ENCODE measurements at places on chromosomes 2 and 18.
A peak's percentile ranks its signal among the peaks of the same experiment; 100 is the strongest.

- no peak for DNase-seq
These were observed 19.5 kb upstream of the TNS1 start for GRCh38 chr2:218022131-218022850.

DNA sequence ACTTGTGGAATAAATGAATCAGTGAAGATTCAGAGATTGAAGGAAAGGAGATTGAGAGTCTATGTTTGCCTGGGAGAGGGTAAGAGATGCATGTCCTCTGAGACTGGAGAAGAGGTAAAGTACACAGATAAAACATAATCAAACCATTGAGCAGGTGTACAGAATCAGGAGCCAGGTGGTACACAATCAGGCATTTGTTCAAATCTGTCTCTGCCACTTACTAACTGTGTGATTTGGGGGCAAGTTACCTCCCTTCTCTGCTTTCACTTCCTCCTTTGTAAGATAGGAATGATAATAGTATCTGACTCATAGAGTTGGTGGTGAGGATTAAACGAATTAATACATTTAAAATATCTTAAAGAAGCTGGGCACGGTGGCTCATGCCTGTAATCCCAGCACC is 94.0 kb downstream of the CDK15 start:
- DNase-seq = no peak

GRCh38 chr2:176106581-176107539 is at the start of gene HOXD11:
TSS of gene HOXD11 (plus strand) at chr2:176107280. CDS start at chr2:176107356, 76 bp downstream.
- DNase-seq = peak; percentile 73

DNA sequence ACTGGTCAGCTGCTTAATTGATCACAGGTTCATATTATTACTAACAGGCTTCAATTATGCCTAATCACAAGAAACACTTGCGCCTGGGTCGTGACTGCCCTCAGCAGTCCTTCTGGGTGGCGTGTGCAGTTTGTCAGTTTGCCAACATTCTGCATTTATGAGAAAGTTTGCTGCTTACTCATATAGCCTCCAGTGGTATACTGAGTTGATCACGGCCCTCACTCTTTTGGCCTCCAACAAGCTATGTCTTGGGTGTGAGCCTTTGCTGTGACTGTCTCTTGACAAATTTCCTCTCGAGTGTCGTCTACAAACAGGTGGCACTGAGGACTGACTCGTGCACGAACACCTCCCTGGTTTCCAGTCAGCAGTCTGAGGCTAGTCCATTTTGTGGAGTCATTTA is 27.3 kb downstream of the DCDC2C start:
- no peak for DNase-seq

DNA sequence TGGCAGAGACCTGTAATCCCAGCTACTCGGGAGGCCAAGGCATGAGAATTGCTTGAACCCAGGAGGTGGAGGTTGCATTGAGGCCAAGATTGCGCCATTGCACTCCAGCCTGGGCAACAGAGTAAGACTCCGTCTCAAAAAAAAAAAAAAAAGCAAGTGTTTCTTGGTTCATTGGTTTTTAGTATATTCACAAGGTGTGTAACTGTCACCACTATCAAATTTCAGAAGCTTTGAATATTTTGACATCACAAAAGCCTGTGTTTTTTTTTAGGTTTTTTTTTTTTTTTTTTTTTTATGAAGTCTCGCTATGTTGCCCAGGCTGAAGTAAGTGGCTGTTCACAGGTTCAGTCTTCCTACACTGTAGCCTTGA is 16.7 kb downstream of the DDX1 start:
- peak; percentile 100 for DNase-seq

- no peak for DNase-seq
These were observed 100.6 kb upstream of the ARL4C start for GRCh38 chr2:234597576-234597861.

DNA sequence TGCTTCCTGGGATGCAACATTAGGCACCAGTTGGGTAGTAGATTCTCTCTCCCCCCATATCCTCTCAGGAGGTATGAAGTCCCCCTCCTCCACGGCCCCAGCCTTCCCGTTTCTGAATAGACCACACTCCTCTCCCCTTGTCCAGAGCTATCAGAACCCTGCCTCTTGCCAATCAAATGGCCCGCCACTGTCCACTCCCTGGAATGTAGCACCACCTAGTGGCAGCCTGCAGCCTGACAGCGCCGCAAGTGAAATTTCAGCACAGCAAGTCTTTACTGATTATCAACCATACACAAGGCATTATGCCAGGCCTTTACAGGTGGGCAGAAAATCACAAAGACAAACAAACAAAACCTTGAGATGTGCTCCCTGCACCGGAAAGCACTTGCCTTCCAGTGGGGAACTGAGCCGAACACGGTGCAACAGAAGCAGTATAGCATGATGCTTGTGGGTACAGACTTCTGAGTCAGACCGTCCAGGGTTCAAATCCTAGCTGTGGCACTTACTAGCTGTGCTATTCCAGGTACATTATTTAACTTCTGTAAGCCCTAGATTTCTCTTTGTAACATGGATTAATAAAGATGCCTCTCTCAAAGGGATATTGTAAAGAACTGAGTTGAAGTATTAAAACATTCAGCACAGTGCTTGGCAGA is 174.0 kb downstream of the SMAD2 start:
- DNase-seq = peak; percentile 7

GRCh38 chr2:33370636-33371265 is 105.7 kb upstream of the RASGRP3 start:
- no peak for DNase-seq

DNA sequence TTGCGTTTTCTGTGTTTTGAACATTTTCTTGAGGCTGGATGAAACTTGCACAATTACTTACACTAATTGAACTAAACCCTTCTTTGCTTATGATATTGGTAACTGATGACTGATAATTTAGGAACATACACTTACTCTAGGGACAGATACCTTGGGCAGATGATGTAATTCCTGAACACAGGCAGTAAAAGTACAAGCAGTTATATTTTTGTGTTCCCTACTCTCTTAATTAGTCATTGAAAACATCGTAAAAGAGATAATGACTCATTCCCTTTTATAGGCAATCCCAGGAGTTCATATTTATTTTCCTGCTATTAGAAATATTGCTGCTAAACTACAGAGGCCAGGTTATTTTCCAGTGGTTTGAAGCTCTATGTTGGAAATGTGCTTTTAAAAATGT is 46.4 kb downstream of the CCDC85A start:
- no peak for DNase-seq

DNA sequence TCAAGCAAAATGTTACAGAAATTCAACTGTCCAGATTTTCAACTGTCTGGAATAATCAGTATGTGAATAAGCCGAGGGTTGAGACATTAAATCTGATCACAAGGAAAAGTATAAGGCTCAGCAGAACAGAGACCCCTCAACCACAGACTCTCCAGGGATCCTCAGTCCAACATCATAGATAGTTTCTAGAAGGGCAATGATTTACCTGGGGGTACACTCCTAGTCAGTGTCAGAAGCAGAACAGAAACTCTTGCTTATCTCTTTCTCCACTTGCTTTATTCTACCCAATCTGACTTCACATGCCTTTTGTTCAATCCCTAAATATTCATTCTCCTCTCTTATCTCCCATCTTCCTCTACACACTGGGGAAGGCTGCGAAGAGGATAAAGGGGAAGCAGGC is 36.4 kb downstream of the ICOS start:
- DNase-seq = no peak

DNA sequence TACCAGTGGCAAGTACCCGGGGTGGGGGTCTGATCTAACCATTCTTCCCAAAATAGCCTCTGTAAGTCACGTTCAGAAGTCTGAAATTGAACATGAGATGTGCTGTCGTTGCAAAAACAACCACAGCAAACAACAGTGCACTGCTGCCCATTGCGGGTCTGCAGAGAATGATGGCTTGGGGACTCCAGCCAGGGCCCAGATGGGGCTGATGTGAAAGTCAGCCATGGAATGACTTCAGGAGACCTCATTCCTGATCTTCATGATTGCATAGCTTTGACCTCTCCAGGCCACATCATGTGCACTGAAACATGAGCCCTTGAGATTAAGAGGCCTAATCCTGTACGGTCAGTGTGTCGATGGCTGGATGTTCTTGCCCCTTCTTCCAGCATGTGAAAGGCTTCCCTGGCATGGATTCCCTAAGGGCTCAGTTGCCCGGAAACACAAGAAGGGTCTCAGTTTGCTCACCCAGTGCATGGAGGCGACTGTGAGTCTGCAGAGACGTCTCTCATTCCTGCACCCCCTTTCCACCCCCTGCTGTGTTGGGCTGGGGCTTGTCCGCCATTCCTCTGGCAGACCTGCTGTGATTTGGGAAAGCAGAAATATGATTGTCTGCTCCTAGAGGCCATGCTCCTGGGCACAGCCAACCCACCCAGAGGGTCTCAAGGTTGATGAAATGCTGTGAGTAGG is 191.6 kb downstream of the SEPTIN10 start:
- DNase-seq = no peak

- no peak for DNase-seq
These were observed 36.9 kb downstream of the KLF7 start for GRCh38 chr2:207128867-207129266.

GRCh38 chr2:106960683-106961161 is 74.8 kb upstream of the ST6GAL2 start:
- DNase-seq = peak; percentile 60

DNA sequence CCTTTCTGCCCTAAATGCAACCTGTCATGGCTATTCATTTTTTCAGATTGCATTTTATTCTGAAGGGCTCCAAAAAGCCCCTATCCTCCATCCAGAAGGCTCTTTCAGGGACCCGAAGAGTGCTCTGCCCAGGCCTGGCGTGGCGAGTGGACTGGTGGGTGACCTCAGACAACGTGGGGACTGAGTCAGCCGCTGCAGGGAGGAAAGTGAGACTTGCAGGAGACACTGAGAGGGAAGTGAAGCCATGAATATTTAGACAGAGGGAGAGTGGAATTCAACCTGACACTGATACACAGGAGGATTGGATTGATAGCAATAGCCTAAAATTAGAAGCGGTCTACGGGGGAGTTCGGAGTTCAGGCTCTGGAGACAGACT is 63.6 kb upstream of the SIX2 start:
- no peak for DNase-seq

DNA sequence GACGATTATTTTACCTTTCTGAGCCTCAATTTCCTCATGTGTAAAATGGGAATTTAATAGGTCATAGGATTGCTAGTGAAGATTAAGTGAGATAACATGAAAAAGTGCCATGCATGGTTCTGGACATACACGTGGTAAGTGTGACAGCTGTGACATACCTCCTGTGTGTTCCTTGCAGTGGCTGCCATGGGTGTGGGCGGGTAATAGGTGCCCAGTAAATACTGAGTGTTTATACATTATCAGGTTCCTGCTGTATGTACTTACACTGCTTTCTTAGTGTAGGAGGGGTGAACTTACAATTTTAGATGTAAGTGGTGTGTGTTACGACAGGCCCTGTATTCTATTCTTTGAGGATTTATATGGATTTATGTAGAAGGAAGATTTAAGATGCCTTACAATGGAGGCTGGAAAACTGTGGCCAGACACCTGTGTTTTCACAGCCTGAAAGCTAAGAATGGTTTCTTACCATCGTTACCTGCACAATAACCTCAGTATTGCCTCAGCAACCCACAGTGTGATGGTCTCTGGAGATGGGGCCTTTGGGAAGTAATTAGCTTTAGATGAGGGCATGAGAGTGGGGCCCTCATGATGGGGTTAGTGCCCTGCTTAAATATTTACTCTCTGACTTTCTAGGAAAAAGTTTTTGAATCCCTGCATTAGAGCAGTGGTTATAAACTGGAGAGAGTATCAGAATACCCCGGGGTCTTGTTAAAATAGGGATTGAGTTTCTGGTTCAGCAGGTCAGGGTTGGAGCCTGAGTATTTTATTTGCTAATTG is 78.1 kb downstream of the ASAP2 start:
- DNase-seq = no peak

GRCh38 chr2:223747392-223748042 is 89.9 kb downstream of the AP1S3 start:
- DNase-seq = no peak

- DNase-seq = no peak
These were observed 114.6 kb downstream of the IKZF2 start for GRCh38 chr2:213036836-213037235.

DNA sequence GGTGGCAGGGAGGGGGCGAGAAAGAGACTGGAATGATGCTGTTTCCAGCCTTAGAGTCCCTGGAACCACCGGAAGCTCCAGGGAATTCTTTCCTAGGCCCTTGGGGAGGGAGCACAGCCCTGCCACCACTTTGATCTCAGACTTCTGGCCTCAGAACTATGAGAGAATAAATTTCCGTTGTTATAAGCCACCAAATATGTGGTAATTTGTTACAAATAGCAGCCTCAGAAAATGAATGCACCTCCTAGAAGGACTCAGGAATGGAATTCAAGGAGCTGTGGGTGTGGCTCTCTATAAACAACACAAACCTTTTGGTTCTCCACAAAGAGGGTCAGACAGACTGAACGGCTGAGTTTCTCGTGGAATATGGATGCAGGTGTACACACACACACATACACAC is 144.5 kb downstream of the ACKR3 start:
- no peak for DNase-seq

GRCh38 chr2:64226611-64227010 is 82.4 kb upstream of the PELI1 start:
- DNase-seq = no peak

DNA sequence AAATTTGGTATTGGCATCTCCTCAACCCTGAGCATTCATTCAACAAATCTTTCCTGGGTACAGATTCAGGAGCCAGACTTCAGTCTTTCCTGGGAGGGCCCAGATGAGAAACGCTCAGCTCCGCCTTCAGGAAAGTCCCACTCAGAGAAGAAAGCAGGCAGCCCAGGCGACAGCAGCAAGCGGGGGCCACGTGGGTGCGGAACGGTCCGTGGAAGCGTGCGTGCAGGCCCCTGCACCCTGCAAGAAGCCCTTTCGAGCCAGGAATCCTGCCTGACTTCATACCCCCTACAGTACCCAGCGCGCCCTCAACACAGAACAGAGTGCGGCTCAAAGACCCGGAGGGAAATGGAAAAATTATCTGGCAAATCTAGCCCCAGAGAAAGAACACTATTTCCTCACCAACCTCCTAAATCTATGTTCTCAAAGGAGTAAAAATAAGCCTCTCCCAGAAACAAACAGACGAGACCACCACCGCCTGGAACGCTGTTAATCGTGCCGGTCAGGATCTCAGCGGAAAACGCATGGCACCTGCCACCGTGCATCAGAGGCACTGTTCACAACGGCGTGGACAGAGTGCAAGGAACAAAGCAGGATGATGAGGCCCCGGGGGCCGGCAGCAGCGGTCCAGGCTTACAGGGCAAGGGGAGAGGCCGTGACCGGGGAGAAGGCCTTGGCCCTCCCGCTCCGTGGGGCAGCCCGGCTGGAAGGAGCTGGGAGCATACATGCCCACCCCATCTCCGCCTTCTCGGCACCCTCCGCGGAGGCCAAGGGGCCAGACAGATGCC is 318.3 kb downstream of the EIPR1 start:
- no peak for DNase-seq

- DNase-seq = no peak
These were observed 18.3 kb downstream of the LIMS1 start for GRCh38 chr2:108552566-108552965.

GRCh38 chr18:49447810-49448745 is 12.4 kb downstream of the DYM start:
- peak; percentile 31 for DNase-seq

DNA sequence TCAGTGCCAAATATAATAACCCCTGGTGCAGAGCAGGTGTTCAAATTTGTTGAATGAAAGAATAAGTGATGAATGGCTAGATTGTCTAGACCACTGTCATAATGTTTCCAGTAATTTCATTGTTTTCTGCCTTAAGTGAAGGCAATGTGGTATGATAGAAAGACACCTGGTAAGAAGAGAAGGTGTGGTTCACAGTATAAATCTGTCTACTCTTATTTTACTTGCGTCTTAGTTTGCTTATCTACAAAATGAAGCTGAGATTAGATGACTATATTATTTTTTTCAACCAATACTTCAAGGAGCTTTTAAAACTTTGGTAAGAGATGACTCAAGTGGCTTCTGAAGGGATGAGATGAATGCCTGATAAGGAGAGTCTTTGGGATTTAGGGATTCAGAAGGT is 788.4 kb downstream of the EPHA4 start:
- no peak for DNase-seq

Measured in NCI-H526 treated with DMSO at 0.1 percent for 48 hours (cell line).